ENCODE measurements at places on chromosomes 13 and 19.

- DNase-seq: peak; percentile 55
Measured at GRCh38 chr13:99237981-99238662, 20.1 kb downstream of the GPR18 start.

- no peak for DNase-seq
Measured at GRCh38 chr19:51318687-51319648, 7.5 kb downstream of the IGLON5 start.

DNA sequence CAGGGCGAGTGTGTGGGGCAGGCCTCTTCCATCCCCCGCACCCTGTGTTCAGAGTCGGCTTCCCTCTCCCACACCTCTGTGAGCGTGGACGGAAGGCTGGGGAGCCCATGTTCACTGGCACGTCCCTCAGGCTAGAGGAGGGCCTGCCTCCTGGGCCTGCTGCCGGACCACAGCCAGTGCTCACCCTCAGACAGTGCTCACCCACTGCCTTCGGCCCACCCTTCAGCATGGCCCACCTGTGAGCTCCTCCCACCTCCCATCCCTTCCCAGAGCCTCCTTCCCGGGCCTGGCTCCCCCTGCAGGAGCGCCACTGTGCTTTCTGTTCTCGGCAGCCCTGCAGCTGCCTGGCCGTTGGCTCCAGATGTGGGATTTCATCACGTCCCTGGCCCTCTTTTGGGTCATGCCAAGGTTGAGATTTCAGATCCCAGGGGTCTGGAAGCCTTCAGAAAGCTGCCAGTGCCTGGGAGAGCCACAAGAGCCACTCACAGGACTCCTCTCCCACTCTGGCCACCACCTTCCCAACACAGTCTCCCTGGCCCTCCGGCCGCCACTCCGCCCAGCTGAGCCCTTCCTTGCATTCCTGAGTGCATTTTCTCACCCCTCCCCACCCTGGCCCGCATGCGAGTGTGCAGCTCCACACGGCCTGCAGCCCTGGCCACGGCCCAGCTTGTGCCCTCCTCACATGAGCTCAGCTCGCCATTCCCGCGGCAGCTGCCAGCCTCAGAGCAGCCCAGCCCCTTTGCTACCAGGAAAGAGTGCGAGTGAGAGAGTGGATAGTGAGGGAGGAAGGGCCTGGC is 25.3 kb downstream of the CAPN12 start:
- no peak for DNase-seq

- DNase-seq: no peak
Measured at GRCh38 chr19:11100049-11100448, 10.8 kb downstream of the LDLR start.

DNA sequence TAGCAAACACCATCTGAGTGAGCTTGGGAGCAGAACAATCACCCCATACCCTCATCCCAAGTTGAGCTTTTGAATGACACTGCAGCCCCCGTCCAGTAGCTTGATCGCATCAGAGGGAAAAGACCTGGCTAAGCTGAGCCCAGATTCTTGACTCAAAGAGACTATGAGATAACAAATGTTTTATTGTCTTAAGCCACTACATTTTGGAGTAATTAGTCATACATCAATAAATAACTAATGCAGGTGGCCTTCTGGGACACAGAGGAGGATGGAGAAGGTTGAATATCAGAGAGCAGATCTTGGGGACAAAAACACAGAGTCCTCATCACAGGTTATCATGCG is 24.6 kb upstream of the IGSF23 start:
- no peak for DNase-seq

GRCh38 chr13:74979703-74980102 is 502.3 kb downstream of the TBC1D4 start:
- DNase-seq: no peak

GRCh38 chr19:39941615-39942365 is 7.4 kb upstream of the FCGBP start:
- peak; percentile 61 for DNase-seq

- no peak for DNase-seq
Measured at GRCh38 chr19:927780-928401, 2.1 kb downstream of the ARID3A start.

- DNase-seq: no peak
Measured at GRCh38 chr13:91318886-91319285, 28.6 kb upstream of the MIR17HG start.

- DNase-seq: no peak
Measured at GRCh38 chr13:52804202-52804641, 44.2 kb downstream of the PCDH8 start.

DNA sequence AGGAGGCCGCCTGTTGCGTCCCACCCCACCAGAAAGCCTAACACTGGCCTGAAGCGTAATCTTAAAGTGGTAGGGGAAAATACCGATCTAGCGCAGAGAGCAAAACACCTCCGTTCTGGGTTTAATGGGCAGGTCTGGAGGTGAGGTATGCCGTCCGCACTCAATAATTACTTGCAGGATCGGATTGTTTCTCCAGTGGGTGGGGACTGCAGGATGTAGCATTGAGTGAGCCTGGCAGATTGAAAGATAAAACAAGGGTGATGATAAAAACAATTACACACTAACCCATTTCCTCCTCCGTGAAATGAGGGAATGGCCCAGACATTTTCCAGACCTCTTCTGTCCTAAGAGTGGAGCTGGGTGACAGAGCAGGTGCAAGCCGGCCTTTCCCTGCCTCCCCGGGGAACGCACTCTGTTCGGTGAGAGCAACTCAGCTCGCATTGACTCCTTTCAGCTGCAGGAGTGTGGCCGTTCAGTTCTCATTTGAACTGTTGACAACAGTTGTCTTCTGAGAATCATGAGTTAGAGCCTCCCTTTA is 110.2 kb upstream of the DOCK9 start:
- DNase-seq: peak; percentile 56

DNA sequence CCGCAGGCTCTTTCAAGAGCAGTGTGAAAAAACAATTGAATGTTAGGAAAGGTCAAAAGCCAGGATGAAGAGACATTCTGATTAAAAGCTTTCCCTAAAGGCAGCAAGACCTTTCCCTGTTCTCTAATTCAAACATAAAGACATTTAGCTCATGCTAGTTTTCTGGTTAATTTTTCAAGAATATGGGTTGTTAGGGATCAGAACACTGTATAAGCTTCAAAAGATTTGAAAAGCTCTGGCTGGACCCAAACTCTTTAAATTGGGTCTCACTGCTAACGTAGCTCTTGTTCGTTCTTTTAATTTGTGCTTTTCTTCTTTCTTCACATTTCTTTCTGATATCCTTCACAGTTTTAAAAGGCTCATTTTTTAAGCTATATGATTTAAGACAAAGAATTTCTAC is 877.0 kb downstream of the EFNB2 start:
- DNase-seq: no peak

- peak; percentile 79 for DNase-seq
Measured at GRCh38 chr19:54464044-54464629, 559 bp upstream of the LENG9 start.

- DNase-seq: no peak
Measured at GRCh38 chr19:33872445-33873320, 76.0 kb downstream of the KCTD15 start.

DNA sequence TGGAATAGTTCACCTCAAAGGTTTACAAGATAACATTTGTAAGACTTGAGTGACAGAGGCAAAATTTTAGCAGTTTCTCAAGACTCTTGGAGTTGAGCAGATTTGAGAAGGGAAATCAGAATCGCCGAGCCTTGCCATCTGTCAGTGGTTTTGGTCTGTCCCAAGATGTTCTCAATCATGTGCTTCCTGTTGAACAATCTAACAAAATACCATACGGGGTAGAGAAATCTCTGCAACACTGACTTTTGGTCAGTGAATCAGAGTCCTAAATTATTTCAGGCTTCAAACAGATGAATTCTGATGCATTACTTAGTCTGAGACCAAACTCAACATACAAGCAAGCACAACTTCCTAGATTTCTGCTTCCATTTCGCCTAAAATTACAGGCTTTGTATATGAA is 3.8 kb downstream of the KCTD12 start:
- no peak for DNase-seq

DNA sequence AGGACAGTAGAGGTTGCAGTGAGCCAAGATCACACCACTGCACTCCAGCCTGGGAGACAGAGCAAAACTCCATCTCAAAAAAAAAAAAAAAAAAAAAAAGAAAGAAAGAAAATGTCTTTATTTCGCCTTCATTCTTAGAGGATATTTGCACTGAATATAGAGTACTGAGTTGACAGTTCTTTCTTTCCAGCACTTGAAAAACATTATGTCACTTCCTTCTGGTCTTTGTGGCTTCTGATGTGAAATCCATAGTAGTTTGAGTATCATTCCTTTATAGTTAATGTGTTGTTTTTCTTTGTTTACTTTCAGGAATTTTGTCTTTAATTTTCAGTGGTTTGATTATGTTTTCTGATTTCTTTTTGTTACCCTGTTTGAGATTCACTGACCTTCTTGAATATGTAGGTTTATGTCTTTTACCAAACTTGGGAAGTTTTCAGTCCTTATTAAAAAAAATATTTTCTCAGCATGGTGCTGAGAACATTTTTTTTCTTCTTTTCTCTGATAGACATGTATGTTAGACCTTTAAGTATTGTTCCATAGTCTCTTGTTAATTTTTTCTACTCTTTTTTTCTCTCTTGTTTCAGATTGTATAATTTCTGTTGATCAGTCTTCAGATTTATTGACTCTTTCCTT is 50.1 kb downstream of the PCCA start:
- DNase-seq: no peak

GRCh38 chr19:54179921-54180461 is 7.0 kb upstream of the TMC4 start:
- DNase-seq: no peak

- no peak for DNase-seq
Measured at GRCh38 chr13:99041788-99042187, 63.9 kb upstream of the DOCK9 start.

DNA sequence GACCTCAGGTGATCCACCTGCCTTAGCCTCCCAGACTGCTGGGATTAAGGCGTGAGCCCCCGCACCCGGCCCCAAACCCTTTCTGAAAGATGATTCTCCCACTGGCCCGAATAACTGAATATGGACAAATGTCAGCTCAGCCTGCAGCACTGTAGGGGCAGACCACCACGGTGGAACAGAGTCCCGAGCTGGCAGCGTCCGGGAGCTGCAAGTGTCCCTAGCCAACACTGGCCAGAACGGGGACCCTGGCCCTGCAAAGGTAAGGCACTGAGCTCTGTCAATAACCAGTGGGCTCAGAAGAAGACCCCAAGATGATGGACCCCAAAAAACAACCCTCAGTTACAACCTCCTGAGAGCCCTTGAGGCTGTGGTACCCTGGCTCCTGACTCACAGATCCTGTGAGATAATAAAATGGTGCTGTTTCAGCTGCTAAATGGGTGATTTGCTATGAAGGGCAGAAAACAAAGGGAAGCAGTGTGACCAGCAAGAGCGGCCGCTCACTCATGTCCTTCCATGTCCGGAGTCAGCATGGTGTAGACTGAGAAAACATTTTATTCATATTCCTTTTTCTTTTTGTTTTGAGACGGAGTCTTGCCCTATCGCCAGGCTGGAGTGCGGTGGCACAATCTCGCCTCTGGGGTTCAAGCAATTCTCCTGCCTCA is 1.6 kb downstream of the LSM7 start:
- no peak for DNase-seq

DNA sequence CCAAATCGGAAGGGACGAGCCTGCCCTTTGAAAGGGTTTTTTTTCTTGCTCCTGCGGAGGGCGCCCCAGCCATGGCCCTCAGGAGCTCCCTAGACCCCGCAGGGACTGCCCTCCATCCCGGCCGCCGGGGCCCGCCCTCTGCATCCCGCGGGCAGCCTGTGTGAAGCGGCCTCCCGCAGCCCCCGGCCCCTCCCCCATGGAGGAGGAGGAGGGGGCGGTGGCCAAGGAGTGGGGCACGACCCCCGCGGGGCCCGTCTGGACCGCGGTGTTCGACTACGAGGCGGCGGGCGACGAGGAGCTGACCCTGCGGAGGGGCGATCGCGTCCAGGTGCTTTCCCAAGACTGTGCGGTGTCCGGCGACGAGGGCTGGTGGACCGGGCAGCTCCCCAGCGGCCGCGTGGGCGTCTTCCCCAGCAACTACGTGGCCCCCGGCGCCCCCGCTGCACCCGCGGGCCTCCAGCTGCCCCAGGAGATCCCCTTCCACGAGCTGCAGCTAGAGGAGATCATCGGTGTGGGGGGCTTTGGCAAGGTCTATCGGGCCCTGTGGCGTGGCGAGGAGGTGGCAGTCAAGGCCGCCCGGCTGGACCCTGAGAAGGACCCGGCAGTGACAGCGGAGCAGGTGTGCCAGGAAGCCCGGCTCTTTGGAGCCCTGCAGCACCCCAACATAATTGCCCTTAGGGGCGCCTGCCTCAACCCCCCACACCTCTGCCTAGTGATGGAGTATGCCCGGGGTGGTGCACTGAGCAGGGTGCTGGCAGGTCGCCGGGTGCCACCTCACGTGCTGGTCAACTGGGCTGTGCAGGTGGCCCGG is 815 bp downstream of the MAP3K10 start:
- DNase-seq: peak; percentile 26

- no peak for DNase-seq
Measured at GRCh38 chr19:3316659-3317207, 49.6 kb upstream of the NFIC start.

DNA sequence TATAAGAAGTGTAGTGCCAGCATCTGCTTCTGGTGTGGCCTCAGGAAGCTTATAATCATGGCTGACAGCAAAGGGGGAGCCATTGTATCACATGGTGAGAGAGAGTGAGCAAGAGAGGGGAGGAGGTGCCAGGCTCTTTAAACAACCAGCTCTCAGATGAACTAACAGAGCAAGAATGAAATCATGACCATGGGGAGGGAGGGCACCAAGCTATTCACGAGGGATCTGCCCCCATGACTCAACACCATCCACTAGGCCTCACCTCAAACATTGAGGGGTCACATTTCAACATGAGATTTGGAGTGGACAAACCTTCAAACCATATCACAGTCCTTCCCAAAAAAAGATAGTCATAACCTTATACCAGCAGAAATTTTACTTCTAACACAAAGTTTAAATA is 174.0 kb downstream of the GPC5 start:
- no peak for DNase-seq

DNA sequence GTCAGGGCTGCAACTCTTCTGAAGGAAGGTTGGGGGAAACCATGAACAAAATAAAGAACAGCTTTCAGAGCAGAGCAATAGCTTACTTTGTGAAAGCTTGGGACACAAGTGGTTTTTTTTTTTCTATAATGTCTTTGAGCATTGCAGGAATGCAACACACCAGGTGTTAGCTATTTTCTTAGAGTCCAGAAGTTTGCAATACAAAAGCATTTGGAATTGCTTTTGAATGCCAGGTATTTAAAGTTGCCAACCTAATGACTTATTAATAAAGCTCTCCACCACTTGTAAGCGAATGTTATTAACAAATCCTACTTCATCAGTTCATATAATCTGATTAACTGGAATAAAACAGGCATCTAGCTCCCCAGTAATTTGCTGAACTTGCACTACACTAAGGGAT is 172.6 kb downstream of the NUFIP1 start:
- DNase-seq: no peak

GRCh38 chr13:27660511-27660910 is 38.8 kb downstream of the POLR1D start:
- DNase-seq: no peak

DNA sequence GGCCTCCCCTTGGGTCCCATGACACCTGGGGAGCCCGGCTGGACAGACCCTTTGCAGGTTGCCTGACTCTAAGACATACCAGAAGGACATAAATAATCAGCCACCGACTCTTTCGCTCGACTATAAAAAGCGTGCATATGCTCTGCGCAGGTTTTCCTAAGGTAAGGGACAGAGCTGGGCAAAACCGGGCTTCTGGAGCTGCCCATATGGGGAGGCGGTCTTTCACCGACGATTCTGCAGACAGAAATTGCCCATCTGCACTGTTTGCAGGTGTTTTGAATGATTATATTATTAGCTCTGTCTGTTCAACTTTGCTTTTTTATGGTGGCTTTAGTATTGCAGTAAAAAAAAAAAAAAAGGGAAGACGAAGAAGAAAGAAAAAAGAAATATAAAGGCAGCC is 347.2 kb downstream of the TSHZ3 start:
- DNase-seq: no peak
